ENCODE measurements at places on chromosomes 2 and 18.

DNA sequence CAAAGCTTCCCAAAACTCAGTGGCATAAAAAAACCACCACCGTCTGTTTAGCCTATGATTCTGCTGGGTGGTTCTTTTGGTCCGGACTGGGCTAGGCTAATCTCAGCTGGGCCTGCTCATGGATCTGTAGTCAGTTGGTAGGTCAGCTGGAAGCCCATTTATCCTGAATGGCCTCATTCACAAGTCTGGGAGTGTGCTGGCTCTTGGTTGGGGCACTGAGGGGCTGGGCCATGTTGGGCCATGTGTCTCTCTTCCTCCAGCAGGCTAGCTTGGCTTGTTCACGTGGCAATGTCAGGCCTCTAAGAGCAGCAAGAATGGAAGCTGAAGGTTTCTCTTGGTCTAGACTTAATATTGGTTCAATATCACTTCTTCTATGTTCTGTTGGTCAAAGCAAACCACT lies 95.7 kb upstream of the HS6ST1 start:
- DNase-seq, result no peak

GRCh38 chr2:129457277-129457818 lies 522.1 kb upstream of the RAB6C start:
- no peak for DNase-seq

DNA sequence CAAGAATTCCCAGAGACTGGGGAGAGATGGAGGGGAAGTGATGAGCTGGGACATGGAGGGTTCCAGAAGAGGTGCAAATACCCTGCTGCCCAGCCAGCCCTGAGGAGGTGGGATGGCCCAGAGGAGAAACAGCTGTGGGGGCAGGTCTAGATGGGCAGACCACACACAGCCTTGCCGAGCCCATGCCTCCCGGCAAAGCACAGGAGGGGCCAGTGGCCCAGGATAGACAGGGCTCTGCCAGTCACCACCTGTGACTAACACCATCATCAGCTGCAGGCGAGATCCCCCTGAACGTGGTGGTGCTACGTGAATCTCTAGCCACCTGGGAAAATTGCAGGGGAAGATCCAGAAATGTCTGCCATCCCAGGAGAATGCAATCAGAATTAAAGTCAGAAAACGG lies 39.4 kb downstream of the SCTR start:
- no peak for DNase-seq

GRCh38 chr2:110770959-110771431 lies 38.6 kb downstream of the ACOXL start:
- no peak for DNase-seq

DNA sequence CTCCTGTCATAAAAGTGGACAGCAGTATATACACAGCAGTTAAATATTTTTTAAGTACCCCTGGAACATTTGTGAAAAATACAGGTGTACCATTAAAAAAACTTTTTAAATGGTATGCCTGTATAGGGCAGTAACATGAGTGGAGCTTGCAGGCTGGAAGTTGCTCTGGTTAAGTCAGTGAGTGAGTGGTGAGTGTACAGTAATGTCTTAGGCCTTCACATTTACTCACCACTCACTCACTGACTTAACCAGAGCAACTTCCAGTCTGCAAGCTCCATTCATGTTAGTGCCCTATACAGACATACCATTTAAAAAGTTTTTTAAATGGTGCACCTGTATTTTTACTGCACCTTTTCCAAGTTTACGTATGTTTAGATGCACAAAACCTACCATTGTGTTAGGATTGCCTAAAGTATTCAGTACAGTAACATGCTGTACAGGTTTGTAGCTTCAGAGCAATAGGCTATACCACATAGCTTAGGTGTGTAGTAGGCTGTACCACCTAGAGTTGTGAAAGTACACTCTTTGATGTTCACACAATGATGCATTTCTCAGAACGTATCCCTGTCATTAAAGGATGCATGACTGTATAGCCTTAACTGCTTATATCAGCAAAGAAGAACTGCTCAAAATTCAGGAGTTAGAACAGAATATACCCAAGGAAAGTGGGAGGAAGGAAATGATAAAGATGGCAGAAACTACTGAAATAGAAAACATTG lies 112.6 kb downstream of the EHBP1 start:
- DNase-seq, result no peak

GRCh38 chr2:70935468-70936164 lies at the start of gene ATP6V1B1:
TSS of gene ATP6V1B1 (plus strand) at chr2:70935900. CDS start at chr2:70935955, 55 bp downstream.
- DNase-seq, result no peak

DNA sequence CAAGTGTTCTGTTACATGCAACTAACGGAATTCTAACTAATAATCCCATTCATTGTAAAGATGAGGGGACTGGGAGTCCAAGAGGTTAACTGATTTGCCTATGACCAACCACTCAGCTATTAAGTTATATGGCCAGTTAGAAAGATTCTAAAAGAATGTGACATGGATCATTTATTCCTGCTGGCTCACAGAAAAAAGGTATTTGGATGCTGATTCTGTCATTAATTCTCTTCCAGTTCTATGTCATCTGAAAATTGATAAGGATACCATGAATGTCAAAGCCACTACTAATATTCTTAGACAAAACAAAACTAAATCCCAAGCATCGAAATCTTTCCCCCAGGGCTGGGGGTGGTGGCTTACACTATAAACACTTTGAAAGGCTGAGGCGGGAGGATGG lies 41.2 kb upstream of the GORASP2 start:
- no peak for DNase-seq

GRCh38 chr2:71688530-71688929 lies 235.2 kb downstream of the DYSF start:
- DNase-seq, result no peak

DNA sequence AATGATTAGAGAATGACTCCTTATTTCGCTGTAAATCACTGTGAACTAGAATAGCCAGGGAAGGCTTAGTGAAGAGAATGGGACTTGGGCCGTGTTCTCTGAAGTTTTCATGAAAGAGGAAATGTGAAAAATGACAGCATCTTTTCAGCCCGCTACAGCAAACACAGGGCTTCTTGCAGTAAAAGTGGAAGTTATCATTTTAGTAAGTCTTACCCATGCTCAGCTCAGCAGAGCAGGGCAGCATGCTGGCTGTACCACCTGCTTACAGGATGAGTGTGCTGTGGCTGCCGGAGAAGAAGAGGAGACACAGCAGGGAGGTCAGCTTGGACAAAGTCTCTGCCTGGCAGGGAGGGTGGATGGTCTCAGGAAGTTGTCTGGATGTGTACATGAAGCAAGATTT lies 300.7 kb upstream of the DLGAP1 start:
- no peak for DNase-seq

- no peak for DNase-seq
Measured at GRCh38 chr18:63951302-63951705, 2.2 kb downstream of the HMSD start.

DNA sequence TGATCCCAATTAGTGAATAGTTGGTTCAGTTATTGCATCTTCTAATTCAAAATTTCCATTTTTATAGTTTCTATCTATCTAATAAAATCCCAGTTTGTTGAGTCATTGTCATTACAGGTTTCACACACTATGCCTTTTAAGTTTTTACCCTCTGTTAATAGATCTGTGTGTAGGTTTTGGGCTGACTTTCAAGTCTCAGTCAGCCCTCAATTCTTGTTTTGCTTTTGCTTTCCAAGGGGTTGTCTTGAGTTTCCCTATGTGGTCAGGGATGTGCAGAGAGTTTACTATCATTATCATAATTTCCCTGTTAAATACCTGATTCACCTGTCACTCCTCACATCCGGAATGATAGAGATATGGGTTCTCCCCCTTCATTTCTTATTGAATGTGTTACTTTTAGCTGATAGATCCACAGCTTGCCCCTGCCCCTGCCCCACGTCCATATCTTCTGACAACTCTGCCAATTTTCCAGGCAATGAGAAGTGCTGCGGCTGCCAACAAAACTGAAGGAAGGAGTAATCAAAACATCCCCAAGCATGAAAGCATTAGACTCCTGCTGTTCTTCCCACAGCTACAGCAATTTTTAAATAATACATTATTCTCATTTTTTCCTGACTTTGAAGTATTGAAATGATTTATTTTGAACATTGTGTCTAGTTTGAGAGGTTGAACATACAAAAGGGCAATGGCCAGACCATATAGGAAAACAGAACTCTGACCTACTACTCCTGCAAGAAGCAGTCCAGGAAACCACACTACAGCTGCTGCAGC lies 1064.8 kb downstream of the SUCLG1 start:
- no peak for DNase-seq

GRCh38 chr2:73931531-73932500 lies 5.1 kb downstream of the DGUOK start:
- DNase-seq, result no peak

DNA sequence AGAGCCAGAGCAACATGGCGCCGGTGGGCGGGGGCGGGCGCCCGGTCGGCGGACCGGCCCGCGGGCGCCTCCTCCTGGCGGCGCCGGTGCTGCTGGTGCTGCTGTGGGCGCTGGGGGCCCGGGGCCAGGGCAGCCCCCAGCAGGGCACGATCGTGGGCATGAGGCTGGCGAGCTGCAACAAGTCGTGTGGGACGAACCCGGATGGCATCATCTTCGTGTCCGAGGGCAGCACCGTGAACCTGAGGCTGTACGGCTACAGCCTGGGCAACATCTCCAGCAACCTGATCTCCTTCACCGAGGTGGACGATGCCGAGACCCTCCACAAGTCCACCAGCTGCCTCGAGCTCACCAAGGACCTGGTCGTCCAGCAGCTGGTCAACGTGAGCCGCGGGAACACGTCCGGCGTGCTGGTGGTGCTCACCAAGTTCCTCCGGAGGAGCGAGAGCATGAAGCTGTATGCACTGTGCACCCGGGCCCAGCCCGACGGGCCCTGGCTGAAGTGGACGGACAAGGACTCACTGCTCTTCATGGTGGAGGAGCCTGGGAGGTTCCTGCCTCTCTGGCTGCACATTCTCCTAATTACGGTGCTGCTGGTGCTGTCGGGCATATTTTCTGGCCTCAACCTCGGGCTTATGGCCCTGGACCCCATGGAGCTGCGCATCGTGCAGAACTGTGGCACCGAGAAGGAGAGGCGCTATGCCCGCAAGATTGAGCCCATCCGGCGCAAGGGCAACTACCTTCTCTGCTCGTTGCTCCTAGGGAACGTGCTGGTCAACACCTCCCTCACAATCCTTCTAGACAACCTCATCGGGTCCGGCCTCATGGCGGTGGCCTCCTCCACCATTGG lies 507 bp downstream of the CNNM4 start:
- no peak for DNase-seq

DNA sequence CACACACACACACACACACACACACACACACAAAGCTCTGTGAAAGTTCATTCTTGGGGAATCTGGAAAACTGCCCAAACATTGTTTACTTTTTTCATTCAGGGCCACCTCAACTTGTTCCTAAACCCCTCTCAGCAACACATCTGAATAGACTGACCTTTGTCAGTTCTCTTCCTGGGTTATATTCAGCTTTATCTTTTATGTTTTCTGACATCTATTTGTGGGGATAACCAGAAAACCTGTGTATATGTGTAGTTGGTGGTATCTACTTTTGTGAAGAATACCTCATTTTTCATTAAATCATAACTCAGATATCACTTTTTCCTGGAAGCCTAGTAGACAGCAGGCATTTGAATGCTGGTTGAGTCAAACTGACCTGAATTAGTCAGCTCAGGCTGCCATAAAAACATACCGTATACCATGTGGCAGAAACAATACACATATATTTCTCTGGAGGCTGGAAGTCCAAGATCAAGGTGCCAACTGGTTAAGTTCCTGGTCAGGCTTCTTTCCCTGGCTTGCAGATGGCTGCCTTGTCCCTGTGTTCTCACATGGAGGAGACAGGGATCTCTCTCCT lies 11.0 kb upstream of the RNF144A start:
- no peak for DNase-seq

DNA sequence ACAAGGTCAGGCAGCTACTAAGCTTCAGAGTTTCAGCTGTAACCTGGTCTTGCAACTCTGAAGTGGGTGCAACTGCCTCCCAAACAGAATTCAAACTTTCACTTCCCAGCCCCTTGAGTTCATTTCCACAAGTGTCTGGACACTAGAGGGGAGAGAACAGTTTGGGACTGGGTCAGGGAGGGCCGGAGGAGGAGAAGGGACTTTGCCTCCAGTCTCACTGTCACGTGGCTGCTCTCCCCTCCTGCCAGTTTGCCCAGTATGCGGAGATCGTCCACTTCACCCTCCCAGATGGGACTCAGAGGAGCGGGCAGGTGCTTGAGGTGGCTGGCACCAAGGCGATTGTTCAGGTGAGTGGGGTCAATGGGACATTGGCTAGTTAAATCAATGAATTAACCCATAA lies 20.6 kb upstream of the ANKRD53 start:
- DNase-seq, result no peak

DNA sequence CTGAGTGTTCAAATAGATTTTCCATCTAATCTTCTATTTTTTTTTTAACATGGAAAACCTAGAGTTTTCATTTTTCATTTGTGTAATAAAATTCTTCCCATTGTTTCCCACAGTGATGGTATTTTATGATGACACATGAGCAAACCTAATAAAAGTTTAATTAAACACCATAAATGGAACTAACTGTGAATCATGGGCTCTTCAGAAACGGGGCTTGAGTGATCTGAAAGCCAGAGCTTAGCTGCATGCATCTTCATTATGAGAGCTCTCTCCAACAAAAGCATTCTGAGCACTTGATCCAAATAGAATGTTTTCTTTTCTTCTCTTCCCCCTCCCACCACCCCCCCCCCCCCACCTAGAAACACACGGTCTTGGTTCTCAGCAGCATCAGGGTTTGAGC lies 82.1 kb upstream of the REV1 start:
- DNase-seq, result no peak

DNA sequence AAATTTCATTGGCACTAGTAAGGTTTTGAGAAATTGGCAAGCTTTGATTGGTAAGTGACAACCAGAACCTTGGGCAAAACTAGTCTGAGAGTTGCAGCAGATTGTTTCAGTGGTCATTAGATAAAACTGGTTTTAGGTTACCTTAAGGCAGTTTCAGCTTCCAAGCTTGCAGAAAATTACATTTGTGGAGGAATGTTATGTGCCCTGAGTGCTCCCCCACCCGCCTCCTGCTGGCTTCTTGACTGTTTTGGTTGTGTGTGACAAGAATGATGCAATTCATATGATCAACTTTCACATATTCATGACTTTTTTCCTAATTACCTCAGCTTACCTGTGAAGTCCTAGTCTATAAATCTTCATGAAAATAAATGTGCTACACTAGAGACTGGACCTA lies 599.5 kb upstream of the ZNF804A start:
- DNase-seq, result no peak

GRCh38 chr2:99786636-99787390 lies 297.0 kb upstream of the REV1 start:
- no peak for DNase-seq

All from amniotic stem cell (primary cell).